H1 (cell line): ENCODE measurements at places on chromosomes 4 and X. TPM values are rescaled to one million over a fixed set of nuclear protein-coding genes. Genes with fewer than 3 reads are reported as not detected.

SLC10A4 gene
- 3.6 and 4.5 TPM in 2 replicates for total RNA-seq

SMIM43 gene
- total RNA-seq = 0.50 TPM in 1 of 2 replicates, not detected in the other

NSG1 gene
- 56.6 and 61.4 TPM in 2 replicates for total RNA-seq

GRCh38 chr4:5024673-5025072 lies 5.4 kb upstream of the CYTL1 start:
- no peak for DNase-seq

DNA sequence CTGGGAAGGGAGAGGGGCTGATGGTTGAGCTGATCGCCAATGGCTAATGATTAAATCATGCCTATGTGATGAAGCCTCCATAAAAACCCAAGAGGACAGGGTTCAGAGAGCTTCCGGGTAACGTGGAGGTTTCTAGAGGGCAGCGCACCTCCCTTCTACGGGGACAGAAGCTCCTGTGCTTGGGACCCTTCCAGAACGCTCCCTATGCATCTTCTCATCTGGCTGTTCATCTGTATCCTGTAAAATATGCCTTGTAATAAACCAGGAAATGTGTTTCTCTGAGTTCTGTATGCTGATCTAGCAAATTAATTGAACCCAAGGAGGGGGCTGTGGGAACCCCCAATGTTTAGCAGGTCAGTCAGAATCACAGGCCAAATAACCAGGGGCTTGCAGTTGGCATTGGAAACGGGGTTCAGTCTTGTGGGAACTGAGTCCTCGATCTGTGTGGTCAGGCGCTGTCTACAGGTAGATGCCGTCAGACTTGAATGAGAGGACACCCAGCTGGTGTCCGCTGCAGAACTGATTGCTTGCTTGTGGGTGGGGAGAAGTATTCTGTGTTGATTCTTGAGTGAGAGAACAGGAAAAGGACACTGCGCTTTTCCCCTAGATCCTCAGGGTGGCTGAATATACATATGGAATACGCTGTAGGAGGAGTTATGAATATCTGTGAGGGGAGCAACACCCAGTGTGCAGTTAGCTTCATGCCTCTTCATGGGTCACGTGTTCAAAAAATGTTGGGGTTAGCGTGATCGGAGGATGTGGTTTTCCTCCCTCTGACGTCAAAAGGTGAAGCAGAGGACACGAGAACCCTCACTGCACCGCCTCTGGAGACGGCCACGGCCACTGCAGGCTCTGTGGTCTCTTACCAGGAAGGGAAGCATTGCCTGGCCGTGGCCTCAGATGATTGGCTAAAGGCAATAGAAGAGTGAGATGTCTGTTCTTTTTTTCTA lies 29.2 kb downstream of the HTT-AS start:
- DNase-seq = no peak

DNA sequence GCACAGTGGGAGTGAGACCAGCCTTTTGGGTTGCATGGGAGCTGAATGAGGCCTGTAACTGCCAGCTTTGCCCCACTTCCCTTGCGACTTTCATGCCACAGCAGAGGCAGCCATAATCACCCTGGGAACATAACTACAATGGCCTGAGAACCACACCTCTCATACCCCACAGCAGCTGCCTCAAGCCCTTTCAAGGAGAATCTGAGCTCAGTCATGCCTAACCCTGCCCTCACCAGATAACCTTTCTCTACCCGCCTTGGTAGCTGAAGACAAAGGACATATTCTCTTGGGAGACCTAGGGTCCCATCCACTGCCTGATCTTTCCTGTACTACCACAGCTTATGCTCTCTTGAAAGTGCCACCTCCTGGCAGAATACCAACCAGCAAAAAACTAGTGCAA lies 599.9 kb upstream of the IGFBP7 start:
- DNase-seq = no peak

GRCh38 chr4:76571274-76571673 lies 136.2 kb downstream of the SHROOM3 start:
- no peak for DNase-seq

- no peak for DNase-seq
These were observed 246.4 kb upstream of the TRAM1L1 start for GRCh38 chr4:117331817-117332216.
